ENCODE measurements at places on chromosomes 7 and 10. TPM values are rescaled to one million over a fixed set of nuclear protein-coding genes. Genes with fewer than 3 reads are reported as not detected.

Gene ANKRD1
- 56.1 TPM for total RNA-seq

Gene LIPN
- not detected for total RNA-seq

Gene LANCL2
- 13.7 TPM for total RNA-seq

Gene SFRP4
- 0.14 TPM for total RNA-seq

Gene C10orf143
- 0.32 TPM for total RNA-seq

Gene ADAM22
- 1.8 TPM for total RNA-seq

Gene CYP2C19
- not detected for total RNA-seq

Gene AGFG2
- 4.4 TPM for total RNA-seq

Gene FAM25G
- not detected for total RNA-seq

Gene DRGX
- not detected for total RNA-seq

Gene KCTD7
- 10.4 TPM for total RNA-seq

Gene SORCS1
- not detected for total RNA-seq

Gene SYNPO2L
- 0.42 TPM for total RNA-seq

Gene SEMA3D
- 6.8 TPM for total RNA-seq

Gene ATRNL1
- total RNA-seq, result 0.97 TPM

Gene TRPV6
- total RNA-seq, result not detected

Gene OR2A7
- total RNA-seq, result not detected

Gene TMEM209
- 9.2 TPM for total RNA-seq

Gene PLPP4
- 49.6 TPM for total RNA-seq

Gene RNF133
- 0.74 TPM for total RNA-seq

Gene AFAP1L2
- 0.05 TPM for total RNA-seq

Gene TRAPPC14
- 8.3 TPM for total RNA-seq

Gene ZNF804B
- total RNA-seq, result not detected

Gene CPA5
- total RNA-seq, result not detected

Gene MXI1
- 20.2 TPM for total RNA-seq

Gene SORCS3
- total RNA-seq, result not detected

Gene CNTNAP2
- 3.6 TPM for total RNA-seq

Gene UMAD1
- total RNA-seq, result 14.0 TPM

Gene MLXIPL
- not detected for total RNA-seq

Gene OR9A2
- total RNA-seq, result not detected

Gene LIPF
- not detected for total RNA-seq

Gene FBXL13
- 2.3 TPM for total RNA-seq

Gene ACHE
- 0.30 TPM for total RNA-seq

Gene NEUROD6
- total RNA-seq, result not detected

Gene BAIAP2L1
- total RNA-seq, result 3.0 TPM

Gene TMEM72
- total RNA-seq, result not detected

Gene MYPN
- under 0.01 TPM for total RNA-seq

Gene GPC2
- total RNA-seq, result 6.0 TPM

Gene ERVW-1
- not detected for total RNA-seq

Gene MRLN
- total RNA-seq, result not detected

Gene UCN3
- total RNA-seq, result not detected

Gene MYL7
- total RNA-seq, result not detected

Gene CFAP46
- 2.2 TPM for total RNA-seq

Gene ENKUR
- total RNA-seq, result 0.18 TPM
